Calu3 (cell line): ENCODE measurements at places on chromosomes 7 and 10. TPM values are rescaled to one million over a fixed set of nuclear protein-coding genes. Genes with fewer than 3 reads are reported as not detected.

COBL gene
- 48.1 and 49.9 TPM in 2 replicates for total RNA-seq

SNX10 gene
- total RNA-seq, result 19.6 and 22.1 TPM in 2 replicates

FXYD4 gene
- total RNA-seq, result not detected in 2 replicates

SPDYE9 gene
- total RNA-seq, result not detected in 2 replicates

PRR15 gene
- total RNA-seq, result 76.1 and 111 TPM in 2 replicates

GTF2IRD1 gene
- 29.2 and 31.1 TPM in 2 replicates for total RNA-seq

OR2A5 gene
- total RNA-seq, result not detected in 2 replicates

AGBL3 gene
- total RNA-seq, result 5.4 and 6.3 TPM in 2 replicates

PPP1R3A gene
- total RNA-seq, result not detected in 2 replicates

ZNF365 gene
- total RNA-seq, result 4.0 and 4.3 TPM in 2 replicates

ANKRD2 gene
- 0.47 and 0.90 TPM in 2 replicates for total RNA-seq

AS3MT gene
- 0.35 TPM in 1 of 2 replicates, not detected in the other for total RNA-seq

CYP3A4 gene
- total RNA-seq, result 0.15 TPM in 1 of 2 replicates, not detected in the other

LRRC17 gene
- 0.32 and 0.42 TPM in 2 replicates for total RNA-seq

NPY gene
- not detected in 2 replicates for total RNA-seq

CLCN1 gene
- 0.34 and 0.61 TPM in 2 replicates for total RNA-seq

POP7 gene
- 28.2 and 31.9 TPM in 2 replicates for total RNA-seq

TAS2R39 gene
- not detected in 2 replicates for total RNA-seq

HACD1 gene
- 13.2 and 17.3 TPM in 2 replicates for total RNA-seq

SORCS3 gene
- not detected in 2 replicates for total RNA-seq
